ENCODE measurements at places on chromosomes 3 and 15. TPM values are rescaled to one million over a fixed set of nuclear protein-coding genes. Genes with fewer than 3 reads are reported as not detected.

HGD gene
- polyA plus RNA-seq, result 90.1 TPM

INTS14 gene
- polyA plus RNA-seq, result 48.7 TPM

ENTPD3 gene
- 2.0 TPM for polyA plus RNA-seq

LRRC58 gene
- 32.3 TPM for polyA plus RNA-seq

TTLL3 gene
- polyA plus RNA-seq, result 37.7 TPM

SAMD7 gene
- polyA plus RNA-seq, result not detected

ARHGAP31 gene
- 10.7 TPM for polyA plus RNA-seq

PTH1R gene
- polyA plus RNA-seq, result 269 TPM

PATL2 gene
- polyA plus RNA-seq, result 1.3 TPM

TMEM40 gene
- 1.8 TPM for polyA plus RNA-seq

ROPN1 gene
- 0.18 TPM for polyA plus RNA-seq

OCA2 gene
- 9.0 TPM for polyA plus RNA-seq

DNA sequence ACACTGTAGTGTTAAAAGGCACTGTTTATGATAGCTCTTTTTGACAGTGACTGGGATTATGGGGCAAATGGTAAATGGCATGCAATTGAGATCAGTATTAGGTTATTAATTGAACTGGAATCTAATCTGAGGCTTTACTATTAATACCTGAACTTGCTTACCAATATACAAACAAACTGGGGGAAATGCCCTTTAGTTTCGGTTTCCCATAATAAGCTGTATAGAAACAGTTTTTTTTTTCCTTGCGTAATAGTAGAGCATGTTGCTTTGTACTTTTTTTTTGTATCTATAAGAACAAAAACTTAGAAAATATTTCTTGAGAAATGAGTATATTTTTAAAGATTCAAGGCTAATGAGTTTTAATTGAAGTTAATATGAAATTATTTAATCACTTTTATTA, 95.0 kb downstream of the FNDC3B start:
- no peak for DNase-seq

DNA sequence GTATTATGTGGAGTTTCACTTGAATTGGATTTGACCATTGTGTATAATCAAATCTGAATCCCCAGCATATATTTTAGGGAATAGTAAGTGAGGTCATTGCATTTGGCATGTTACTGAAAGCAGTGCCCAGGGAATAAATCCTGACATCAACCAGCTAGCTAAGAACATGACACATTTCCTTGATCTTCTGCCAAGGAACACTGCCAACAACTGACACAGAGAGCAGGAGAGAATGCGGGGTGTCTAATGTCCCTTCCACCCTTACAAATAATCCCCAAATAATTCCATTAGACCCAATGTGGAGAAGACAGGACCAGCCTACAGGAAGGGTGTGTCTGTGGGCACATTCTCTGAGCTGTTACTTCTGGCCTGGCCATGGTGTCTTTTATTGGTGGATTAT, 30.6 kb upstream of the UBE3A start:
- no peak for DNase-seq

DNA sequence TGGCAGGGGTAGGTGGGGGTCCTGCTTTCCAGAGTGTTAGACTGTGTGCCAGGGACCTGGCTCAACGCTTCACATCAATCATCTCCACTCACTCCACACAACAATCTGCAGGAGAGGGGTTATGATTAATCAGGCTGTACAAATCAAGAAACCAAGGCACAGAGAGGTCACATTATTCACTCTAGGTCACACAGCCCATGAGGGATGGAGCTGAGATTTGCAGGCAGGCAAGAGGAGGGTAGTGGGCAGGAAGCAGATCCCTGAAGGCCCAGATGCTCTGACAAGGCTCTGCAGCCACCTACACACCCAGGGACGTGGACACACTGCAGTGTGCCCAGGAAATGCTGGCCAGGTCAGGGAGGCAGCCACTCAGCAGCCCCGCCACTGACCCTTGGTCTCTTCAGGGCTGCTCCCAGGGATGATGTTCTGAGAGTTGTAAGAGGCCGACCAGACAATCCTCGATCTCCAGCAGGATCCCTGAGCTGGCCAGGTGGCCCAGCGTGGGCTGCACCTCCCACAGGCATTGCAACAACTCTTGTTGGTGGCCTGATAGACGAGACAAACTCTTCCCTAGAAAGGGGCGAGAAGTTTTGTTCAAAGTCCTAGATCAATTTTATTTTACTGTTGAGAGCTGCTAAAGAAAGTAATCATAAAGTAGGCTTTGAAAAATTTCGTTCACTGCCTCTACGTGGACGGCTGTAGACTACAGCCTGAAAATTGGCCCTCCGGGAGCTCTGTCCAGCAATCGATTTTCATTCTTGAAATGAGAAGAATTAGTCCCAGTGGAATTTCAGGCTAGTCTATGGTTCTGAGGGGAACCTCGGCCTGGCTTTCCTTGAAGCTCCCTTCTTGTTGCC, 4.2 kb upstream of the SLC6A6 start:
- DNase-seq, result no peak

DNA sequence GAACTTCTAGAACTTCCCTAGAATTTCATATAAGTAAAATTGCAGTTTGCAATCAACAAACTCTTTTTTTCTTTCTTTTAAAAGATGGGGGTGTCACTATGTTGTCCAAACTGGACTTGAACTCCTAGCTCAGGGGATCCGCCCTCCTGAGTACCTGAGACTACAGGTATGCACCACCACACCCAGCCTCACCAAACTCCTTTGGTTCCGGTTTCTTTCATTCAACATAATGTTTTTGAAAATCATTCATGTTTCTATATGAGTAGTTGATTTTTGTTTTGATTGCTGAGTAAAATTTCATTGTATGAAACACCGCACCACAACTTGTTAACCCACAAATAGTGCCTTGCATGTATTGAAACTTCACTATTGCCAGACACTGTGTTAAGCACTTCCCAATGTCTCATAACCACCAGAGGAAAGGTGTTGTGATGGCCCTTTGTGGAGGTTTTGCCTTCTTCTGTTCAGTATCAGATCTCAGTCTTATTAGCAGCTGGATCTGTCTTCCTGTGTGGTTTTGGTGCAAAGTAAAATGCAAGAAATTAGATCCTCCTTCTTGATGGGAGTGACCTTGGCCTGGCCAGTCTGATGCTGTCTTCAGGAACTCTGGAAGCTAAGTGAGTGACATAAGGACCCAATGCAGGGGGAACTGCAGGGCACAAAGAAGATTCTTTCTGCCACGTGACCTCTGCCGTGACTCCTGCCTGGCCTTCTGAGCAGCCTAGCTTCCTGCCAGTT, 78.8 kb upstream of the UBE2E1 start:
- no peak for DNase-seq

- peak; percentile 75 for DNase-seq
Observed at GRCh38 chr3:66115858-66116654, 77.3 kb upstream of the MAGI1 start.

DNA sequence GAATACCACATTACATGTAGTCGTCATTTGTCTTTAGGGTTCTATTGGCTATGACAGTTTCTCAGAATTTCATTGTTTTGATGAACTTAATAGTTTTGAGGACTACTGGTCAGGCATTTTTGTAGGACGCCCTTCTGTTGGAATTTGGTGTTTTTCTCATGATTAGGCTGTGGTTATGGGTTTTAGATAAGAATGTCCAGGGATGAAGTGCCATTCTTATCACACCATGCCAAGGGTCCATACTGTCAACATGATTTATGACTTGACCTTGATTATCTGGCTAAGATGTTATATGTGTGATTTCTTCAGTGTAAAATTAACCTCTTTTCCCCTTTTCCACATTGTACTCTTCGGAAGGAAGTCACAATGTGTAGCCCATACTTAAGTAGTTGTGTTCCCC, 135.3 kb downstream of the DIPK2A start:
- DNase-seq, result no peak

DNA sequence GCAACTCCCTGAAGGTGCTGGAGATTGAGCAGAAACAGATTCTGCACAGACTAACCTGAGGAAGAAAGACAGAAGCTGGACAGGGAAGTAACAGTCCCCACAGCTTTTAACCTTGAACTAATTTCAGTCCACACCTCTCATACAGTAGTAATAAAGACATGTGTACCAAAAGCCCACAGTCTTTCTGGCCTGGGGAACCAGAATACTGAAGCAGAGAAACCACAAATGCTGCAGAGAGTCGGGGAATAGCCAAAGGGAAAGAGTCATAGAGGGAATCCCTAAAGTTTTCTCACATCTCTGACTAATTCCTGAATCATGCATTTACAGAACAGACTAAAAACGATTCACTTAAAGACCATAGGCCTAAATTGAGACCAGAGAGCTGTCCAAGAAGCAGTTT, 503.4 kb upstream of the NECTIN3 start:
- no peak for DNase-seq

DNA sequence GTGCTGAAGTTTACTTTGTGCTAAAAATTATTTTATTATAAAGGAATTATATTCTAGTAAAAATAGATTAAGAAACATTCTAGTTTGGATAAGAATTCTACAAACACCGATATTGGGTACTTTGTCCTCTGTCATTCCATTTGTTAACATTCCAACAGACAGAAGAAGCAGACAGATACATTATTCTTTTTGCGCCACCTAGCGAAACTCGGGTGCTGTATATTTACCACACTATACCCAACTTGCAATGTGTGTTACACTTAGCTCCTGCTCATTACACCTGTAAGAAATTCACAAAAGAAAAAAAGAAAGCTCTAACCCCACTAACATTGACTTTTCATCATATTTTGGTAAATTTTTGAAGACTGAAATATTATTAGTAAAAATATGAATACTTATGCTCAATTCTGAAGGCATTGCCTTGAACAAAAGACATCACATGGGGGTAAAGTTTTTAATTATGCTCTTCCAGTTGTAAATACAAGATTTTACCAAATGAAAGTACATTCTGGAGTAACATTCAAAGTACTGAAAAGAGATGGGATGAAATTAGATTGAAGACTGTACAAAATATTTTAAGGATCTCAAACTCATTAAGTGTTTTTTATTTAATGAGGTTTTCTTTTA, 136.5 kb upstream of the MLF1 start:
- DNase-seq, result peak; percentile 61

DNA sequence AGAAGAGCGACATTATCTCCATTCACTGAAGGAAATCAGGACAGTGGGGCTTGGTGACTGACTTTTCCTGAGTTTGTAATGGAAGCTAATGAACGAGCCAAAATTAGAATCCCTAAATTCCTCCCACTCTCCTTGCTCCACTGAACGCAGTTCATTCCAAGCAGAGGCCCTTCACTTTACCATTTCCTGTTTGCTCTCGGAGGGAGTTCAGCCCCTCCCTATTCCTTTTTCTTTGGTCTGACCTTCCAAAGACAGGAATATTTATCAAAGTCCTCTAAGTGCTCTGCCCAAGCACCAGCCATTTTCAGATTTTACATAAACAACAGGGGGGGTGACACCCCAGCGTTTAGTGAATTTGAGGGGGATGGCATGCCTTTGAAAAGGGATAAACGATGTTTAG, 24.0 kb upstream of the PTPRG start:
- peak; percentile 80 for DNase-seq

GRCh38 chr3:99902091-99902490, 84.4 kb downstream of the CMSS1 start:
- no peak for DNase-seq

- DNase-seq, result no peak
Observed at GRCh38 chr3:16801223-16801622, 83.5 kb upstream of the PLCL2 start.

DNA sequence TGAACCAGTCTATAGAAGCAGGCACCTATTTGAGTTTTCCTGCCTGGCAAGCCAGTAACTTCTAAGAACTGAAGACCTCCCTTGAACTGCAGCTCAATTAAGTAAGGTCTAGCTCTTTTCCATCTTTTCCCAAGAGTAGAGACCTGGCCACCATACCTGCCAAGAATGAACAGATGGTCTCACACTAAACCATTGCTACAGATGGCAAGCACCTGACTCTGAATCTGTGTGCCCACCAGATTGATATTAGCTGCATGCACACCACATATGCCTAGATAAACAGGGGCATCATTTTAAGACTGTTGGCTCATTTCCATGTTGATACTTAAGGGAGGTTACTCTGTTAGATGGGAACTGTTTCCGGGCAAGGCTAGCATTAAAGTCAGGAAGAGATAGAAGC, 34.8 kb upstream of the GSK3B start:
- DNase-seq, result no peak

GRCh38 chr3:132317229-132317948, at the start of gene ACP3:
TSS of gene ACP3 (plus strand) at chr3:132317407. CDS start at chr3:132317457, 50 bp downstream.
- peak; percentile 77 for DNase-seq

GRCh38 chr3:31173118-31173718, 278.8 kb upstream of the GADL1 start:
- no peak for DNase-seq

- DNase-seq, result no peak
Observed at GRCh38 chr15:69061414-69061842, 46.9 kb downstream of the NOX5 start.
